ENCODE measurements at places on chromosomes 7 and 10.

- DNase-seq = no peak
These were observed 186.8 kb upstream of the CXCL12 start for GRCh38 chr10:44571701-44572100.

DNA sequence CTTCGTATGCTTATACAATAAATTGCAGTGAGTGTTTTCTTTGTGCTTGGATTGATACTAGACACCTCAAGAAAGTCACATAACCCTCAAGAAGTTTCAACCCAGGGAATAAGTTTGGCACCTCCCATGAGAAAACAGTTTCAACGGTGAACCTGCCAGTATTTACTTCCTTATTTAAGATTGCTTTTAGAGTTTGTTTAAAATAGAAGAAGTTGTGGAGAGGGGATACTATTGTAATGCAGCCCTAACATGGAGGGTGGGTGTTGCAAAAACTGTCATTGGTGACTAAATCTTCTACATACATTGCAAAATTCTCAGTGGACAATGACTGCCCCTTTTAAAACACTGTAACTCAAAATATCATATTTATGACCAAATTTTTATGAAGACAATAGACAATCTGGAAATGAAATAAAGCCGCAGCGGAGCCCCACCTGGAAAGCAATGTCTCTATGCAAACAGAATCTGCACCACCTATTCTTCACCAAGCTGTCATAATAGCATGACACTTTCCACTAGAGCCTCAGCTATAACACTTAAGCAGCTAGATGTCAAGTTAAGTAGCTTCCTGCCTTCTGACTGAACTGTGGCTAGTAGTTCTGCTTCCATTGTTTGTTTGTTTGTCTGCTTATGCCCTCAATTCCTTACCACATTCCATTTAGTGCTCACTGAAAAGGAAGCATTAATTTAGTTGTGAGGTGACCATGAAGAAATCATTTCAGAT lies 98.2 kb downstream of the MDFIC start:
- no peak for DNase-seq

GRCh38 chr10:111247781-111248389 lies 171.1 kb downstream of the ADRA2A start:
- DNase-seq = peak; percentile 71

DNA sequence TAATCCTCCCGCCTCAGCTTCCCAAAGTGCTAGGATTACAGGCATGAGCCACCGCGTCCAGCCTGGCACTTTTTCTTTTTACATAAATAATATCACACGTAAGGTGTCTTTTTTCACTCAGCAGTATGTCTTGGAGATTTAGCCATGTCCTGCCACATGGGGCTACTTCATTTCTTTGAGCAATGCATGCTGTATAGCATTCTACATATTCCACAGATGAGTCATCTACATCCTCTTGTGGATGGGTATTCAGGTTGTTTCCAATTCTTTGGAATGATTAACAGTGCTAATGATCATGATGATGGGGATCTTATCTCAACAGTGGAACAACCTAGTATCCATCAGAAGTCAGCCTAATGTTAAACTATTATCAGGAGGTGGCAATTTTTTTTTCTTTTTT lies 50.8 kb downstream of the ZNF503 start:
- DNase-seq = peak; percentile 54

GRCh38 chr10:67156239-67156638 lies 230.4 kb downstream of the LRRTM3 start:
- DNase-seq = no peak

- DNase-seq = no peak
These were observed 79.6 kb downstream of the ZNRF2 start for GRCh38 chr7:30363778-30364563.

- DNase-seq = no peak
These were observed 9.3 kb upstream of the JCAD start for GRCh38 chr10:30068492-30069223.

- DNase-seq = no peak
These were observed 183.5 kb downstream of the POM121L12 start for GRCh38 chr7:53218730-53219504.

Measured in SW480 (cell line).